ENCODE measurements at places on chromosomes 6 and 20.
A peak's percentile ranks its signal among the peaks of the same experiment; 100 is the strongest.

- DNase-seq: peak; percentile 31
Measured at GRCh38 chr20:20568604-20569205, 143.7 kb downstream of the RALGAPA2 start.

- DNase-seq: peak; percentile 45
Measured at GRCh38 chr20:42678895-42679294, 510.8 kb downstream of the PTPRT start.

- DNase-seq: no peak
Measured at GRCh38 chr20:25397821-25398220, 7.2 kb upstream of the ABHD12 start.

DNA sequence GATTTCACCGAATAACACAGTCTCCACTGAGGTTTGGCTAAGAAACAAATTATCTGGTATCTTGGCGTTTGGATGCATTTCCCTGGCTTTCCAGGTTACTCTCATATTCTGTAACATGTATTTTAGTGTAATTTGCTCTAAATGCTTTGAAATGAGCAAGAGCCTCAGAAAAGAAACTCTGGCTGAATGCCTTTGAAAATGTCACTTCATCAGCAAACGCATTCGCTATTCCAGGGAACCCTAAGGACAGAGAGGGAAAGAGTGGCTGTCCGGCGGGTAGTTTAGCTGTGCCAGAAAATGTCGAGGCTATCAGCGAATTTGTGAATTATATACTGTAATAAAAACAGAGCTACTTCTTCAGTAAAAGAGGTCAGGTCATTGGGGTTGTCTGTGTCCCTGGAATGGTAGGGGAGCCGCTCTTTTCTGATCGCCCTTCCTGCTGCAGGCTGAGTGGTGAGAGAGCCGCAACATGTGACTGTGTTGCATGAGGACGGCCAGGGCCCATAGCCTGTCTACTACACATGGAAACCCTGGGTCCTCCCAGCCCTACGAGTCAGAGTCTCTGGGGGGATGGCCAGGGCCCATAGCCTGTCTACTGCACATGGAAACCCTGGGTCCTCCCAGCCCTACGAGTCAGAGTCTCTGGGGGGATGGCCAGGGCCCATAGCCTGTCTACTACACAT, 57.3 kb downstream of the SMOC2 start:
- DNase-seq: no peak

GRCh38 chr6:31081872-31082271, 30.5 kb downstream of the C6orf15 start:
- DNase-seq: no peak

DNA sequence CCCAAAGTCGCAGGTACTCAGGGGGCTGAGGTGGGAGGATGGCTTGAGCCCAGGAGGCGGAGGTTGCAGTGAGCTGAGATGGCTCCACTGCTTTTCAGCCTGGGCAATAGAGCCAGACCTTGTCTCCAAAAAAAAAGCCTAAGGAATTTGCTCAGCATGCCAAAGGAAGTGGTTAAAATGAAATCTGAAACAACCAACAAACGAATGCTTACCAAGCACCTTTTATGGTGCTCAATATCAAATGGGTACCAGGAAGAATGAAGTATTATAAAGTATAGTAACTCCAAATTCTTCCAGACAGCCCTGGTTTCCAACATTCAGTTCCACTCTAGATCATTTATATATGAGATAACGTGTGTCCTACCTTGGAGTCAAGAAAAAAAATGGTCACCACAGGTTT, 14.0 kb downstream of the GMDS start:
- DNase-seq: no peak

GRCh38 chr20:2659547-2659946, 4.5 kb downstream of the IDH3B start:
- no peak for DNase-seq

DNA sequence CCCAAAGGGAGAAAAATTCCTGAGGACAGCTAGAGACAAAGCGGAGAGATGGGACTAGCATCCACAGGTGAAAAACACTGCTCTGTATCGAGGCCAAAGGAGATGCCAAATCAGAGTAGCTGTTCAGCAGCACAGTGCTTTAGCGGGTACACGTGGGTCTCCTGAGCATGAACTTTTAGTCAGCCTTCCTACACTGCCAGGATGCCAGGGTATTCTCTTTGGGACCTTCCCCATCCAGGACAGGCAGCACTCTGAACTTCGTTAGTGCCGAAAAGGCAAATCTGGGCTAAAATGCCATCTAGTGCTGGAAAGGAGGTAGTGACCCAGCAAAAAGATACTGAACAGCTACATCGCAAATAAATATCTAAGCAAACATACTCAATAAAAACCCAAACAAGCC, 64.9 kb downstream of the C6orf58 start:
- DNase-seq: peak; percentile 13

GRCh38 chr20:50464026-50464724, 46.0 kb upstream of the PTPN1 start:
- DNase-seq: peak; percentile 68

DNA sequence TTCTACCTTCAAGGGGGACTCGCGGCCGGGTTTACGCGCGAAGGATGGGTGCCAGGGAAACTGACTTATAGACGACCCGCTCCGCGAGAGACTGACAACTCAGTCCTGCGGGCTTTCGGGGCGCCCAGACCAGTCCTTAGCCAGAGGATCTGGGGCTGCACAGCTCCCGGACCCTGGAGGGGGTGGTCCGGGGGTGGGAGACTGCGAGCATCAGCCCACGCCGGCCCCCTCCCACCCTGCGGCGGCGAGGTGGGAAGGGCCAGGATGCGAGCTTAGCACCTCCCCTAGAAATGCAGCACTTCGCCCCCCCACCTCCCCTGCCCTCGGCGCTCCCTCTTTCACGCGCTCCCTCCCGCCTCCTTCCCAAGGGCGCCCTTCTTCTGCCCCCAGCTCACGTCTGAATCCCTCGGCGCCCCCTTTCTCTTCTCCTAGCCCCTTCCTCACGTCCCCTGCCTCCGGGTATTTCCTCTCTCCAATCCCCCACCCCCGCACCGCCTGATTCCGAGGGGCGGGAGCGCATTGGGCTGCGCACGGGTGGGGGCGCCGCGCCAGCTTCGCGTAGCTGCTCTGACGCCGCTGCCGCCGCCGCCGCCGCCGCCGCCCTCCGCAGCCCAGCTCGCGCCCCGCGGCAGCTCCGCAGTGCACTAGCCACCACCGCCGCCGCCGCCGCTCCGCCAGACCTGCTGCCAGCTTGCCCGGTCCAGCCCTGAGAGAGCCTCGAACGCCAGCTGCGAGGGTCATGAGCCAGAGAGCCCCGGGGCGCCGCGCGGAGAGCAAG, at the start of gene SLC32A1:
SLC32A1 (plus strand) TSS at position 639 of the 778 bp plus-strand sequence. CDS start 239 bp downstream, outside the sequence.
- DNase-seq: no peak

DNA sequence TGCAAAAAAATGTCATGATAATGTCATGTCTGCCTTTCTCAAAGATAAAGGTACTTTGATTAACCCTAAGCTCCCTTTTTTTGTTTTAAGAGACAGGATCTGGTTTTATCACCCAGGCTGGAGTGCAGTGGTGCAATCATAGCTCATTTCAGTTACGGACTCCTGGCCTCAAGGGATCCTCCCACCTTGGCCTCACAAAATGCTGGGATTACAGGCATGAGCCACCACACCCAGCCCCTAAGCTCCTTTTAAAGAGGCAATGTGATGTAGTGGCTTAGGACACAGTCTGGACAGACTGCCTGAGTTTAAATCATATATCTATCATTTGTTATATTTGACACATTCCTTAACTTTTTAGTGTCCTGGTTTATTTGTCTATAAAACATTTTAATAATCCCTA, 77.0 kb downstream of the FLRT3 start:
- DNase-seq: no peak

GRCh38 chr6:44999066-44999465, 329.1 kb upstream of the RUNX2 start:
- no peak for DNase-seq

DNA sequence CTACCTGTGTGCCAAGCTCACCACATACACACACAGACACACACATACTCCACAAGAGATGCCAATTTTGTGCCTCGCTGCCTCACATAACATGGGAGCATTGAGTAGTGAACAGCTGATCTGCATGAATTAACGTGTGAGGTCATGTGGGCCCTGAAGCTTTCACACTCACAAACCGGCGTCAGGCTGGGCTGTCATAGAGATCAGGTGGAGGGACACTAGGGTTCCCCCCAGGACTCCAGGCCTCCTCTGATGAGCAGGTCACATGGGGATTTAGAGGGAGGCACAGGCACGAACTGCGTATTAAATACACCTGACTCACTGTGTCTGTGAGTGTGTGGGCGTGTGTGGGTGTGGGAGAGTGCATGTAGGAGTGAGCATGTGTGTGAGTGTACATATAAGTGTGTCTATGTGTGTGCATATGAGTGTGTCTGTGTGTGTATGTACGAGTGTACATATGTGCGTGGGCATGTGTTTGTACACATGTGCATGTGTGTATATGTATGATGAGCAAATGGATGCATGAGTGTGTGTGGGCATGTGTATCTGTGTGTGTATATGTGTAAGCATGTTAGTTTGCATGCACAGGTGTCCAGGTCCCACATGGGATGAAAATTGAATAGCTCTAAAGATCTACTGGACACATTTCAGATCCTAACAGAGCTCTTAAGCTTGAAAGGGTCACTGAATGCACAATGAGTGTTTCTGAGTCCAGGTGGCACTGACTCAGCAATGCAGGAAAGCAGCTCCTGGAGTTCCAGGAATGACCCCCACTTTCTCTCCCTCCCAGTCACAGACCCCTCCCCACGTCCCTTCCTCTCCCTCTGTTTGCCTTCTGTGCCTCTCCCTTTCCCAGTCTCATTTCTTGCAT, 336.6 kb downstream of the PREX1 start:
- DNase-seq: no peak

DNA sequence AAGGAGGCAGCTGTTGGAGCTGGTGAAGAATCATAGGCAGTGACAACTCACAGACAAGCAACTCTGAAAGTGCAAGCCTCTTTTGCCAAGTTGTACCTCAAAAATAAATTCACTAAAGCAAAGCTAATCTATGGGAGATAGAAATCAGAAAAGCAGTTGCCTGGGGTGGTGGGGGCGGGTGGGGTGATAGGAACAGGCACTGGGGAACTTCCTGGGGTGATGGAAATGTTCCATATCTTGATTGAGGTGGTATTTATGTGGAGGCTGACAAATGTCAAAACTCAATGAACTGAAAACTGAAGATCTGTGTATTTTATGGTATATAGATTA, 52.4 kb downstream of the ATP9A start:
- DNase-seq: no peak

- no peak for DNase-seq
Measured at GRCh38 chr6:50128420-50129005, 78.8 kb upstream of the DEFB112 start.

- no peak for DNase-seq
Measured at GRCh38 chr20:21315138-21315537, 12.0 kb downstream of the XRN2 start.

DNA sequence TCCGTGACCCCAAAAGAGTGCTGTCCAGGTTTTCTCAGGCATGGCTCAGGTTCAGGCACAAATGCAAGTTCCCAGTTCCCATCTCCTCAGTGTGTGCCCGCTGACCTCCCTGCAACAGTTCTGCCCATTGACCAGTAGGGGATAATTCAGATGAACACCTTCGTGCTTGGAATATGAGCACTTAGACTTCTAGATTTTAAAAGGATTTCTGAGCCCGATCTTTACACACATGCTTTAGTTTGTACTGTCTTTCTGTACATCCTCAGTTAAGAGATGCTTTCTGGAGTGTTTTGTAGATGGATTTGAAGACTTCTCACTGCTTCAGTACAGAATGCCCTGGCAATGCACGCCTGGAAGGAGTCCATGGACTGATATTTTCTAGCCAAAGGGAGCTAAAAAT, 239.6 kb upstream of the PLCB4 start:
- no peak for DNase-seq

DNA sequence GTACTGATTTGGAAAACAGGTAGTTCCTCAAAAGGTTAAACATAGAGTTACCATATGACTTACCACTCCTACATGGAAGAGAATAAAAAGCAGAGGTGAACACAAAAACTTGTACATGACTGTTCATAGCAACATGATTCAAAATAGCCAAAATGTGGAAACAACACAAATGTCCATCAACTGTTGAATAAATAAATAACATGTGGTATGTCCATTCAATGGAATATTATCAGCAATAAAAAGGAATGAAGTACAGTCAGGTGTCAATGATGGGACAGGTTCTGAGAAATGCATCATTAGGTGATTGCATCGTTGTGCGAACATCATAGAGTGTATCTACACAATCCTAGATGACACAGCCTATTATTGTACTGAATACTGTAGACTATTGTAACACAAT, 35.3 kb downstream of the NOL4L start:
- DNase-seq: no peak

- peak; percentile 72 for DNase-seq
Measured at GRCh38 chr6:10412461-10413261, 2.2 kb downstream of the TFAP2A start.

DNA sequence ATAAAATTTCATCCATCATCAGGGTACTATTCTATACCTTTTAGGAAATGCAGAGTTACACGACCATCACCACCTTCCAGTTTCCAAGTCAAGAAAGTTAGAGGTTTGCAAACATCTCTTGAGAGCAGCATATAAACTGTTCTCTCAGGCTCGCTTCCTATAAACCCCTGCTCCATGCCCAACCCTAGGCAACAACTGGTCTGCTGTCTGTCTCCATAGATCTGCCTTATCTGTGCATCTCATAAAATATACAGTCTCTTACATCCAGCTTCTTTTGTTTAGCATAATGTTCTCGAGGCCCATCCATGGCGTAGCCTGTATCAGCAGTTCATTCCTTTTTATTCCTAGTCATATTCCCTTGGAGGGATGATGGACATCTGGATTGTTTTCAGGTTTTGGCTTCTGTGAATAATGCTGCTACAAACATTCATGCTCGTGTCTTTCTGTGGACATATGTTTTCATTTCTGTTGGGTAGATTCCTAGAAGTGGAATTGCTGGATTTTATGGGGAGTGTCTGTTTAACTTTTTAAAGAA, 6.1 kb downstream of the PTPRT start:
- no peak for DNase-seq
